Vagina (tissue), 2 donors: ENCODE measurements at places on chromosomes 1 and 21.

- no peak for DNase-seq
Observed at GRCh38 chr21:38376235-38376634, 119.4 kb downstream of the KCNJ15 start.

GRCh38 chr1:151325231-151325630 is 2.0 kb downstream of the PI4KB start:
- no peak for DNase-seq

- DNase-seq: no peak
Observed at GRCh38 chr1:117606649-117607430, 992 bp downstream of the TENT5C start.

DNA sequence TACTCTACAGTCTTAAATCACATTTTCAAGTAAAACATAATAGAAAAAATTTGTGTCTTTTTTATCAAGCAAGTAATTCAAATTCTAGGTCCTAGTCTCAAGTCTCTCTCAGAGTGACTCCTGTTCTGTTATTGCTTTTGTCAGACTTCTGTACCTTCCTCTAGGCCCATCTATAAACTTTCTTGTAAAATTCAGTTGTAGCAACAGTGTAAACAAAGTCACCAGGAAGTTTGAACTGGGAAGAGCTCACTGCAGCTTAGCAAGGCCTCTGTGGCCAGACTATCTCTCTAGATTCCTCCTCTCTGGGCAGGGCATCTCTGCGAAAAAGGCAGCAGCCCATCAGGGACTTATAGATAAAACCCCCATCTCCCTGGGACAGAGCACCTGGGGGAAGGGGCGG is 13.5 kb upstream of the ZNF678 start:
- no peak for DNase-seq

- peak; percentile 44 for DNase-seq
Observed at GRCh38 chr1:14106126-14106525, 406.1 kb downstream of the PRDM2 start.

DNA sequence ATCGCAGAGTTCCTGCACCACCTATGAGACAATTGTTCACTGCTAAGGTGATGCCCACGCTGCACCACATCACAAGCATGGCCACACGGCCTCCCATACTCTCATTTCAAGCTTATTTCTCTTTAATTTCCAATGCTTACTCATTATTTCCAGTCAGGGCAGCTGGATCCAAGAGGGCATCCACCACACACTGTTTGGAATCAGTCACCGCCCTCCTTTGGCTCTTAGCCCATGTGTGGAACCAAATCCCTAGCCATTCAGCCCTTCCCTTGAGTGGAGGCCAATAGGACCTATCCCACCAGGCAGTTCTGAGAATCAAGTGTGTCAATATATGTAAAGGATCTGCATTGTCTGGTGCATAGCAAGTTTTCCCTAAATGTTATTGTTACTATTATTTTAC is 26.3 kb upstream of the PALMD start:
- DNase-seq: no peak

GRCh38 chr1:26364956-26365355 is 7.6 kb downstream of the ZNF683 start:
- no peak for DNase-seq

- no peak for DNase-seq
Observed at GRCh38 chr1:95233319-95233736, 682 bp upstream of the RWDD3 start.

DNA sequence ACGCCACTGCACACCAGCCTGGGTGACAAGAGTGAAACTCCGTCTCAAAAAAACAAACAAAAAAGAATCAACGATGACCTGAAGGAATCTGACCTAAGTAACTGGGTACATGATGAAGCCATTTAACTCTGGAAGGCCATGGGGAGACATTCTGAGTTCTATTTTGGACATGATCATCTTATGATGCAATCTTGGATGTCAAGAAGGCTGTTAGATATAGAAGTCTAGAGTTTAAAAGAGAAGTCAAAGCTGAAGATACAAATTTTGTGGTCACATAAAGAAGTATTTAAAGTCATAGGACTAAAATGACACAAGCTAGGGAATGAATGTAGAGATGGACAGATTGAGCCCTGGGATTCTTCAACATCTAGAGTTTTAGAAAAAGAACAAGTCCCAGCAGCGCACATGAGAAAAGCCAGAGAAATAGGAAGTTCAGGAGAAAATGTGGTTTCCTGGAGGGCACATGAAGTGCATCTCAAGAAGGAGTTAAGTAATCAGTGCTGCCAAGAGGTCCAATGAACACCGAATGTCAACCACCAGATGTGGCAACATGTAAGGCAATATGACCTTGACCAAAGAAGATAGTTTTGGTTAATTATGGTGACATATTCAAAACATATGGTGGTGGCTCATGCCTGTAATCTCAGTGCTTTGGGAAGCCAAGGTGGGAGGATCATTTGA is 26.8 kb downstream of the ELK4 start:
- no peak for DNase-seq

GRCh38 chr1:54230507-54231339 is 30.8 kb downstream of the MRPL37 start:
- DNase-seq: no peak

GRCh38 chr21:31665397-31665796 is 5.9 kb downstream of the SOD1 start:
- no peak for DNase-seq

- no peak for DNase-seq
Observed at GRCh38 chr1:111505641-111506119, 2.2 kb upstream of the ADORA3 start.

DNA sequence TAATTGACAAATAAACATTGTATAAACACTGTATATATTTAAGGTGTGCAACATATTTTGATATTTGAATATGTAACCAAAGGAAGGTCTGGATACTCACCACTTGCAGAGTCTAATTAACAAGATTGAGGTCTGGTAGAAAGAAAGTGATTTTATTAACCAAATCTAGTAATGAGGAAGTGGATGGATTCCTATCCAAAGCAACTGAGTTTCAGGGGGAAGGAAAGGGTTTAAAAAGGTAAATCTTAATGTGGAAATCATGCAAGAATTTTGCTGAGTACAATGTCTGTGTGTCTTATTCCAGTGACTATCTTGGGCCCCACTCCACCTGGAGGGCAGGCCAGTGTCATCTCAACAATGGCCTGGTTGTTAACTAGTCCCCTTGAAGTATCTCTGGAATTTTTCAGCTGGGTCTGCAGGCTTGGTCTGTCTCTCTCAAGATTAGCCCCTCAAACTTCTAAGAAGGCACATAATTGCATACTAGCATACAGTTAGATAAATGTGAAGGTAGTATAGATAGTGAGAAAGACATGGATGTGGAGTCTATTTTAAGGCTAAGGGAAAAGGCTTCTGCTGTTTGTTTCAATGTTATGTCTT is 262.7 kb upstream of the RGS18 start:
- DNase-seq: no peak

DNA sequence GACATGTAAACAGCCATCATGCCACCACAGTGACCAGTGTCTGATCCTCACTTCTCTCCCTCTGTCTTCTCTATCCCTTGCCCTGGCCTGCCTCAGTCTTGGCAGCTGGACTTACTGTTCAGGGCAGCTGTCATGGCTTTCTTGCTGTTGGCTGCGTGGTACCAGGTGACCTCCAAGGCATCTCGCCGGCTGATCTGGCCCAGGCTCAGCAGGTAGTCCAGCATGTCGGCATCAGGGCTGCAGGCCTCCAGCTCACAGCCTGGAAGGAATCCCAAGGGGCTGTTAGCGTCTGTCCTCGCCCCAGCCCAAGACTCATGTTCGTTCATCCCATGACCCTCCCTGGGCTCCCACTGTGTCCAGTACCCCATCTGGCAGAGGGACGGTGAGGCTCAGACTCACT is 3.6 kb downstream of the FAM151A start:
- no peak for DNase-seq

GRCh38 chr1:43220905-43221778 is 48.6 kb upstream of the TMEM125 start:
- DNase-seq: no peak

GRCh38 chr1:9653491-9654050 is 2.0 kb downstream of the PIK3CD start:
- DNase-seq: no peak

- DNase-seq: no peak
Observed at GRCh38 chr1:56494306-56494705, 85.1 kb downstream of the PLPP3 start.

- DNase-seq: no peak
Observed at GRCh38 chr21:44972821-44973220, 33.0 kb downstream of the SLX9 start.

GRCh38 chr1:110570307-110570706 is 35.9 kb downstream of the KCNA2 start:
- DNase-seq: no peak

DNA sequence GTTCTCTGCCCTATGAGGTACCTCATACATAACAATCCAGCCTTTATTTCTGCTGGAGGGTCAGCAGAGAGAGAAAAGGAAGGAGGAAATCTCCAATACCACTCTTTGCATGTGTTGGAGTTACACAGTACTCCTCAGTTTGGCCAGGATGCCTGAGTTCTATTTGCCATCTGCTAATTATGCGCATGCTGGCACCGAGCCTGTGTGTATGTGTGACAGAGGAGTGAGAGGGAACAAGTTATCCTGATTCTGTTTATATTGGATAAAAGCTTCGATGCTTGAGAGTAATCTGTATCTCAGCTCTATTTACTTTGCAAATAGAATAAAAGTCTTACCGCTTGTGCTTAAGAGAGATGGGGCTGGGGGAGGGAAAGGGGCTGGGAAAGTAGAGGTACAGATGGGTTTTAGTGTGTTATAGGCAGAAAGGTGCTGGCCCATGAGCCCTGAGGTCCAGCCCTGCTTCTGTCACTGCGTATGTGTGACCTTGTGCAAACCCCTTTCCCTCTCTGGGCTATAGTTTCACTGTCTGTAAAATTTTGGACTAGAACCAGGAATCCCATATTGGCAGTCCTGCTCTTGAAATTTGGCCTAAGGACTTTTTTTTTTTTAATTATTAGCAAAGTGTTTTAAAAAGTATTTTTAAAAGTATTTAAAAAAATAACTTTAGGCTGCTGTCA is 54.5 kb upstream of the PLXNA2 start:
- DNase-seq: no peak

GRCh38 chr1:92883297-92883696 is 51.5 kb downstream of the RPL5 start:
- DNase-seq: no peak

- no peak for DNase-seq
Observed at GRCh38 chr1:172824209-172824608, 165.3 kb downstream of the FASLG start.

- no peak for DNase-seq
Observed at GRCh38 chr1:150976879-150977694, 2.5 kb upstream of the CERS2 start.

DNA sequence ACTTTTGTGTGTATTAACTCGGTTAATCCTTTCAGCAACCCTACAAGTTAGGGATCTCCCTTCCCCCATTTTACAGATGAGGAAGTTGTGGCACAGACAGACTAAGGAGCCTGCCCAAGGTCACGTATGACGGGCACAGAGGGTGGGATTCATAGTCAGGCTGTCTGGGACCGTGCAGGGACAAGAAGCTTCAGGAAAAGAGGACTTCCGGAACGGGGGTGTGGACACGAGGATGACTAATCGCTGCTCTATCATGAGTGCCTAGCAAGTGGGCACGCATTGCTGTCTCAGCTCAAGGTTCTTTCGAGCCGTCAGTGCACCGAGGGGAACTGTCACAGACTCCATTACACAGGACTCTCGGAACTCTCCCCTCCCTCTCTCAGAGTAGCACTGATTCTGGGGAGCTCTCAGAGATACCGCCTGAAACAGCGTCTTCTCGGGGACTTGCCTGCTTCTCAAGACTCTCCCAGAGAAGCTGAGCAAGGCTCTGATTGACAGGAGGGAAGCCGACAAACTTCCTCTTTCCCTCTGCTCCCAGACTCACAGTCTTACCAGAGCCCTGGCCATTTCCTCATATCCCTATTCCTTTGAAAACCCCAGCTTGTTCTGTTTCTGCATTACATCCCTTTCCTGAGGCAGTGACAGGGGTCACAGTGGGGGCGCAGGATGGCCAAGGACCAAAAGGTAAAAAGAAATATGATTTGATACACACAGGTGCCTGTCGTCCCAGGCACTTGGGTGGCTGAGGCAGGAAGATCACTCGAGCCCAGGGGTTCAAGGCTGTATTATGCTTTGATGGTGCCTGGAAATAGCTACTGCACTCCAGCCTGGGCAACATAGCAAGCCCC is 14.4 kb downstream of the FHAD1 start:
- peak; percentile 29 for DNase-seq

DNA sequence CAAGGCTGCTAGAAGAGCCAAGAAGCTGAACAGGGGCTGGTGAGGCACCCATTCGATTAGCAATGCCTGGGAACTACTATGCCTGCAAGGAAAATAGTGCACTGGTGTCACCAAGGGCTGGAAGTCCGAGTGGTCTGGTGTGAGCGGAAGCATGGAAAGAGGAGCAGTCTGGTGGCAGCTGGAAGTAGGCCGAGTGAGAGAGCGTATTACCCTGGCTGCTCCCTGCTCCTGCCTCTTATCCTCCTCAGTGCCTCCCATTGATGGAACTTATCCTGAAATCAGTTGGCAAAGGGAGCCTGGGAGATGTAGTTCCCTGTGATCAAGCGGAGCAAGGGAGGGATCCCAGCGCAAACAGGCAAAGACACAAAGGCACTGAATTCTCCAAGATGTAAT is 9.6 kb downstream of the SMAP2 start:
- DNase-seq: no peak

- no peak for DNase-seq
Observed at GRCh38 chr1:90405726-90406125, 311.4 kb downstream of the BARHL2 start.

DNA sequence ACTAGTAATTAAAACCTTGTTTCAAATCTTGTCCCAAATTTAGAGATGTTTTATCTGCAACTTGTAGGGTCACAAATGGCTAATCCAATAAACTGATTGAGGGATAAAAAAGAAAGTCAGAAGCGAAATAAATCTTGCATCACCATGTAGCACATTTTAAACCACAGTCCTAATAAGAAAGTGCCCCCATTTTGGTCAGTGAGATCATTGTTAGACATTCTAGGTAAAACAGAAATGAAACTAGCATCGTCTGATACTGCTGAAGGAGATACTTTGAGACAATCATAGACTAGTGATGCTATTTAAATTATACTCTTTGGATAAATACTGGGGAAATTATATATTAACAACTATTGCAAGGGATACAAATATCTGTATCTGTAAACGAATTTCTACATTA is 247.9 kb downstream of the AMY1C start:
- no peak for DNase-seq

DNA sequence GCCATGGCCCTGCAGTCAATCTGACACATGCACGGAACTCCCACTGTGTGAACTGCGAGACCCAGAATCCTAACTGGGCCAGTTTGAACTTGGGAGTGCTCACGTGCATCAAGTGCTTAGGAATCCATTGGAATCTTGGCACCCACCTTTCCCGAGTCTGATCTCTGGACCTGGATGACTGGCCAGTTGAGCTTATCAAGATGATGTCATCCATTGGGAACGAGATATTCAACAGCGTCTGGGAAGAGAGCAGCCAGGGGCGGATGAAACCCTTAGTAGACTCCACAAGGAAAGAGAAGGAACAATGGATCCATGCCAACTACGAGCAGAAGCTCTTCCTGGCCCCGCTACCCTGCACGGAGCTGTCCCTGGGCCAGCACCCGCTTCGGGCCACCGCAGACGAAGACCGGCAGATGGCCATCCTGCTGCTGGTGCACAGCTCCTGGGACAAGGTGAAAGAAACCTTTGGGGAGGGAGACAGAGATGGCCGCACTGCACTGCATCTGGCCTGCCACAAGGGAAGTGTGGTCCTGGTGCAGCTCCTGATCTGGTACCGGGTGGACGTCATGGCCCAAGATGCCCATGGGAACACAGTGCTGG is 3.1 kb upstream of the TDRD5 start:
- no peak for DNase-seq

- DNase-seq: no peak
Observed at GRCh38 chr21:35211782-35212181, 162.7 kb upstream of the RUNX1 start.

- no peak for DNase-seq
Observed at GRCh38 chr1:195415584-195415983, 1192.7 kb downstream of the KCNT2 start.
